ENCODE measurements at places on chromosomes 12 and 14. TPM values are rescaled to one million over a fixed set of nuclear protein-coding genes. Genes with fewer than 3 reads are reported as not detected.

The MYF6 gene
- not detected for total RNA-seq

The SLC35F4 gene
- not detected for total RNA-seq

The IL22 gene
- total RNA-seq = not detected

The HOXC13 gene
- total RNA-seq = not detected

The MFAP5 gene
- total RNA-seq = 0.38 TPM

DNA sequence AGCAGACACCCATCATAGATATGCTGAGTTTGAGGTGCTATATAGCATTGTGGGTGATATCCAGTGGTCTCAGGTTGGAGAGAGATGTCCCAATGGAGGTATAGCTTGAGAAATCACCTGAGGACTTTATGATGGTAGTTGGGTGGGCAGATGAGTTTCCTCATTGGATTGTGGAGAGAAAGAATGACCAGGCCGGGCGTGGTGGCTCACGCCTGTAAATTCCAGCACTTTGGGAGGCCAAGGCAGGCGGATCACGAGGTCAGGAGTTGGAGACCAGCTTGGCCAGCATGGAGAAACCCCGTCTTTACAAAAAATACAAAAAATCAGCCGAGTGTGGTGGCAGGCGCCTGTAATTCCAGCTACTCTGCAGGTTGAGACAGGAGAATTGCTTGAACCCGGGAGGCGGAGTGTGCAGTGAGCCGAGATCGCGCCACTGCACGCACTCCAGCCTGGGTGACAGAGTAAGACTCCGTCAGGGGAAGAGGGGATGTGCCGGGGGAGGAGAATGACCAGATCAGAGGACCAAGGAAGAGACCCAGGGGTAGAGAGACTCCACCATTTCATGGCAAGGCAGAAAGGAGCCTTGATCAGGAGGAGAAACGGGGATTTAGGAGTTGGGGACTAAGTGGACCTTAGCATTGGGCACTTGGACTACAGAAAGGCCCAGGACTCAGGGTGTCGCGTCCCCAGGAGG, 757 bp upstream of the PCK2 start:
- no peak for DNase-seq

- DNase-seq = no peak
Observed at GRCh38 chr14:22600027-22600426, 1.9 kb downstream of the ABHD4 start.

GRCh38 chr12:109621901-109622364, 48.3 kb downstream of the MVK start:
- peak; percentile 28 for DNase-seq

DNA sequence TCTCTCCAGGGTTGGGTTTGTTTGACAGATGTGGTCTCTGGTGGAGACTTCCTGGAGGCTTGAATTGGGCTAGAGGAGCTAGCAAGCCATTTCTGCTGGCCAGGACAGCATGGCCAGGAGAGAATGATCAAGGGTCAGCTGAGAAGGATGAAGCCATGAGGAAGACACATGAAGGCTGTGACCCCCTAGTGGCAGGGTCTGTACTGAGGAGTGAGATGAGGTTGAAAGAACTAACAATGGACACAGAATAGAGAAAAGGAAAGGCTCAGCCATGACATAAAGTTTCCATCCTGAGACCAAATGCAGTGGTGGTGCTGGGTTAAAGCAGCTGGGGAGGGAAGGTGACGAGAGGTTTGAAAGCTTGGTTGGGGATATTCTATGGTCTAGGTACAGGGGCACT, 89.9 kb downstream of the NT5DC3 start:
- DNase-seq = no peak

- DNase-seq = no peak
Observed at GRCh38 chr12:24404086-24404815, 454.8 kb upstream of the SOX5 start.

- no peak for DNase-seq
Observed at GRCh38 chr12:3777206-3777809, 24.4 kb upstream of the CRACR2A start.

GRCh38 chr12:29781705-29782266, 2.0 kb downstream of the TMTC1 start:
- no peak for DNase-seq

DNA sequence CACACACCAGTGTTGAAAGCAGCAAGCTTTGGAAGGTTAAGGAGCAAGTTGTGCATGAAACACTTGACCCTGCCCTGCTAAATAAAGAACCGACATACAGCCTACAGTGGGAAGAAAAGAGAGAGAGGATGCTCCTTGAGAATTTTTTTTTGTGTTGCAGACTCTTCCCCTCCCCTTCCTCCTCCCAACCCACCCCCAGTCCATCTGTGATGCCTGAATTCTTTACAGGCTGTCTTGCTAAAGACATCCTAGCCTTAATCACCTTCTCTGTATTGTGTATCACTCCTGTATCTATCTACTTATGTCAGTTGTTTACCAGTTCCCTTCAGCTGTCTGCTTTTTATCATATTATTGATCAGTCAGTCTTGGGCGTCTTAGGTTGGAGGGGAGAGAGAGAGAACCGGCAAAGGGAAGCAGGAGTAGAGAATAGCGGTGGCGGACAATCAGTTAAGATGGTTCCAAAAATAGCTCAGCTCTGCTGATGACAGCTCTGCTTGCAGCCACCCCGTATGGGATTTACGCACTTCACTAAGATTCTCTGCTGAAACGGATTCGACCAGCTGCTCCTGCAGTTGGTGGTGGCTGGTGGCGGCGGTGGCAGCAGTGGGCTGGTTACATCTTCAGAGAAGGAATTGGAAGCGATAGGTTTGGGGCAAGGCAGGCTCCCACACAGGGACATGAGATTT, 664.7 kb downstream of the NRXN3 start:
- DNase-seq = no peak

GRCh38 chr12:39505023-39505422, 62.1 kb upstream of the KIF21A start:
- no peak for DNase-seq

GRCh38 chr12:94799136-94799535, 148.8 kb upstream of the TMCC3 start:
- no peak for DNase-seq
